ENCODE measurements at places on chromosomes 11 and 22.

- no peak for DNase-seq
Observed at GRCh38 chr11:8967184-8967583, 2.9 kb upstream of the TMEM9B start.

GRCh38 chr11:123544631-123545375, 109.6 kb downstream of the SCN3B start:
- DNase-seq = no peak

DNA sequence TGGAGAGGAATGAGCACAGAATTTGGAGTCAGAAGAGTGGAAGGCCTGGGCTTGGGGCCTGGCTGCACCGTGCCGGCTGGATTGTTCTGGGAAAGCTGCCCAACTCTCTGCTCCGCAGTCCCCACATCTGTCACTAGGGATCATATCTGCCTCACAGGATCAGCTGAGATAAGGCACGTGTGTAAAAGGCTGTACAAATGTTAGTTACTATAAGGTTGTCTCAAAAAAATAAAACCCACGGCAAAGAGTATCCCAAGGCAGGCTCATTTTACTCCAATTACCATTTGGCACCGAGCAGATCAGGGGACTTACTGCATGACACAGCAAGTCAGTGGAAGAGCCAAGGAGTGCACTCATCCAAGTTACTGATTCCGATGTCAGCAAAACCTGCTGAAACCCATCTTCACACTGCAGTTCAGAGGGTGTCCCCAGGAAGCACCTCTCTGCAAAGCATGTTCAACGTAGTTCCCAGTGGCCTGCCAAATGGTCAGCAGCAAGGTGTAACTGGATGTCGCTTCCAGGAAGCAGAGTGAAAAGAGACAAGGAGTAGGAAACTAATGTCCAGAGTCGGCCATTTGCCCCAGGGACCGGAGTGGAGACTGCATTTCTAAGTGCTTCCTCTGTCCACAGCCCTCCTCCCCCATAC, 18.1 kb upstream of the MRTFA start:
- DNase-seq = no peak

DNA sequence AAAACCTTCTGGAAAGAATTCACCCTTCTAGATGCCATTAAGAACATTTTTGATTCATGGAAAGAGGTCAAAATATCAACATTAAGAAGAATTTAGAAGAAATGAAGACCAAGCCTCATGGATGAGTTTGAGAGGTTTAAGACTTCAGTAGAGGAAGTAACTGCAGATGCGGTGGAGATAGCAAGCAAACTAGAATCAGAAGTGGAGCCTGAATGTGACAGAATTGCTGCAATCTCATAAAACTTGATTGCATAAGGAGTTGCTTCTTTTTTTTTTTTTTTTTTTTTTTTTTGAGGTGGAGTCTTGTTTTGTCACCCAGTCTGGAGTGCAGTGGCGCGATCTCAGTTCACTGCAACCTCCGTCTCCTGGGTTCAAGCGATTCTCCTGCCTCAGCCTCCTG, 51.6 kb downstream of the MS4A13 start:
- DNase-seq = no peak

GRCh38 chr11:65766535-65766934, 14.2 kb downstream of the AP5B1 start:
- DNase-seq = no peak

Data from activated CD8-positive, alpha-beta memory T cell treated with anti-CD3 and anti-CD28 coated beads for 1 hour (primary cell).